ENCODE measurements at places on chromosomes 6 and 20.

DNA sequence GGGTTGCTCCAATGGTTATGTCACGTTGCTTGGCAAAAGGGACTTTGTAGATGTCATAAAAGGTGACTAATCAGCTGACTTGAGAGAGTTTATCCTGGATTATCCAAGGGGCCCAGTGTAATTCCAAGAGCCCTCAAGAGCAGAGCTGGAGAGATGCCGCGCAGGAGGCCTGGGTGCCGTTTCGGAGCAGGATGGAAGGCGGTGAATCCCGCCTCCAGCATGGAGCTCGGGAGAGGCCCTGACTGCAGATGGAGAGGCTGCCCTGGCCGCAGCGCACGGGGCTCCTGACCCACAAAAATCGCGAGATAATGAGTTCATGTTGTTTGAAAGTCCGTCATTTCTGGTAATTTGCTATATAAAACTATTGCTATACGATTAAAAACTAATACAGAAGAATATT, 219.8 kb downstream of the ZDHHC14 start:
- no peak for DNase-seq

DNA sequence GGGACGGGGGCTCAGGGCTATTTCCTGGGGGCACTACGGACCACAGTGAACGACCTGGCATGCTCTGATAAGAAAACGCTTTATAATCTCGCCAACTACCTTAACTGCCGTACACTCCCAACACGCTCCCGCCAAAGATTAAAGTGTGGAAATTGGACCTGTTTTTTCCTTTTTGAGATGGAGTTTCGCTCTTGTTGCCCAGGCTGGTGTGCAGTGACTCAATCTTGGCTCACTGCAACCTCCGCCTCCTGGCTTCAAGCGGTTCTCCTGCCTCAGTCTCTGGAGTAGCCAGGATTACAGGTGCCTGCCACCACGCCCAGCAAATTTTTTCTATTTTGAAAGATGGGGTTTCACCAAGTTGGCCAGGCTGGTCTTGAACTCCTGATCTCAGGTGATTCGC, 346 bp upstream of the SLC44A4 start:
- DNase-seq: no peak

DNA sequence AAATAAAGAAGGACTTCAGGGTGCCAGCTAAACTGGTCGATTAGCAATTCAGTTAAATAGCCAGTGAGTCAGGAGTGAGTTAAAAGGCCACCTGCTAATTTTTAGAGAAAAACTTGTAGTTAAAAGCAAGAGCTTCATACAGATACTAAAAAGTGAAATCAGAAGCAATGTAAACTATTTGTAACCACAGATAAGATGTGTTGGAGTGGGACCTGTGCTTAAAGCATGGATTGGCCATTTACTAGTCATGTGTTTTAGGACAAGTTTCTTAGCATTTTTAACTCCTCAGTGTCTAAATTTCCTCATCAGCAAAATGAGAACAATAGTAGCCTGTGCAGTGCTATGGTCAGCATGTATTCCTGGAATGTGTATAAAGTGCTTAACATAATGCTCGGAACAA, 23.8 kb upstream of the HDDC2 start:
- DNase-seq: no peak

DNA sequence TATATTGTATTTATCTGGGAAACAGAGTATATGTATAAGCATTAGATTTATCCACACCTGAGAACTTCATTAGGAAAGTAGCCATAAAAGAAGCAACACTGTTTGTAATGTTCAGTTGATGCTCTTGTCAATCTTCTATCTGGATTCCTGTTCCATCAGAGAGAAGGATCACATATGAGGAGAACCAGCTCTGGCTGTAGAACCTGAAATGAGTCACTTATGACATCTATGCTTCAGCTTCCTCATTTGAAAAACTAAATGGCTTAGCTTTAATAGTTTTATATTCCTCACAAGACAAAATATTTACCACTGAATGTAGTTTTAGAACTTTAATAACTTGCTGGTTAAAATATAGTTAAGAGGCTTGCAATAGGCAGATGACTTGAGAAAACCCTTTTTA, 144.7 kb downstream of the TASP1 start:
- no peak for DNase-seq

DNA sequence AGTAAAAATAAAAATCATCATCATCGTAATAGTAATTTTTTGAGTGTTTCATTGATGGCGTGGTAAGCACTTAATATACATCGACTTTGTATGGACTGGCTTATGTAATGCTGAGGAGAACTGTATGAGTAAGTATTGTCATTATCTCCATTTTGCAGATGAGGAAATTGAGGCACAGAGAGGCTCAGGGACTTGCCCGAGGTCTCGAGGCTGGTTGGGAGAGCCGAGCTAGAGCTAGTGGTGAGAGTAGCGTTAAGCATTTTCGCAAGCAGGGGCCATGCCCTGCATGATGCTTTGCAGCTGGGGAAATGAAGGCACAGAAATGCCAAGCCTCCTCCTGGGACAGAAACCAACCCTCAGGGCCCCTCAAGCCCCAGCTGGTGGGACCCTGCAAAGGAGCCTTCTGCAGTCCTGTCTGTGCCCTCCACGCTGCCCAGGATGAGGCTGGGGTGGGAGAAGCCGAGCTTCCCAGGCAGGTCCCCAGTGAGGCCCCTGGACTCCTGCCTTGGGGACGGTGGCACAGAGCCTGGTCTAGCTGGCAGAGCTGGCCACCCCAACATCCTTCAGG, 31.1 kb upstream of the STX16 start:
- no peak for DNase-seq
